ENCODE measurements at places on chromosomes 1 and 21. TPM values are rescaled to one million over a fixed set of nuclear protein-coding genes. Genes with fewer than 3 reads are reported as not detected.

The CFAP141 gene
- not detected for total RNA-seq

The GPR37L1 gene
- not detected for total RNA-seq

The AGRN gene
- 35.6 TPM for total RNA-seq

The PEF1 gene
- total RNA-seq, result 94.8 TPM

The C4BPA gene
- not detected for total RNA-seq
